ENCODE measurements at places on chromosomes 4 and X.

GRCh38 chrX:48002319-48002718 is 1.5 kb downstream of the ZNF182 start:
- no peak for DNase-seq

- peak; percentile 27 for DNase-seq
Observed at GRCh38 chr4:86181585-86181984, 178.3 kb downstream of the MAPK10 start.

DNA sequence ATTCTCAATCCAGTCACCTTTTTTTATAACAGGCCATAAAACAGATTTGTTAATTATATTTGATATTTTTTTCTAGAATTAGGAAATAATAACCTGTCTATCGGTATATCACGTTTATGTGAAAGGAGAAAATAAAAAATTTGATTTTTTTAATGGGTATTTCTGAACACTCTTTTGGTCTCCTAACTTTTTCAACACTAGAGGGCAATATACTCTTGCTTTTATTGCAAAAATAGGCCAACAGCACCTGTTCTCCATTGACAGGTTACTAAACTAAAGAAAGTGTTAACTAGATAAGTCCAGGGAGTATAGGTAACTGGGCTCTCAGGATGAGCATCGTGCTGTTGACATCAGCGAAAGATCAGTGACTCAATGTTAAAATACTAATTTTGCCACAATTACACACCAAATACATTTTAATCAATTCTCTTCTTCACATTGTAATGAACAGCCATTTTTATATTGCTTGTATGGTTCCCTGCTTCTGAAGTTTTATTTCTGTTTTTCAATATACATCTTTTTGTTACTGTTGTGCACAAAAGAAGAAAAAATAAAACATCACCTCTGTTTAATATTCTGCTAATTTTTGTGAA is 22.8 kb downstream of the NDST4 start:
- peak; percentile 32 for DNase-seq

DNA sequence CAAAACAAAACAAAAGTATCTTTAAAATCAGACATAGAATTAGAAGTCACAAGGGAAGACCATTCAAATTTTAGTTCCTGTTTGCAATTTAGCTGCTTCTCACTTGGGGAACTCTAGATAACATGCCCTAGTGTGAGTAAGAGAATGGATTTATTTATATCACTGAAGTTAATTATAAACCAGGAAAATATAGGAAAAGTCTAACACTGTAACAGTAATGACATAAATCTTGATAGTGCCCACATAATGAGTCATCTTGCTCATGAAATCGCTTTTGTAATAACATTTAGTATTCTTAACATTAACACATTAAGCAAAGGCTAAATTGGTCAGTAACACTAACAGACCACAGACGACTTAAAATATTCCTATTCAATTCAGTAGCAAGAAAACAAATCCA is 710.7 kb downstream of the STPG2 start:
- no peak for DNase-seq

DNA sequence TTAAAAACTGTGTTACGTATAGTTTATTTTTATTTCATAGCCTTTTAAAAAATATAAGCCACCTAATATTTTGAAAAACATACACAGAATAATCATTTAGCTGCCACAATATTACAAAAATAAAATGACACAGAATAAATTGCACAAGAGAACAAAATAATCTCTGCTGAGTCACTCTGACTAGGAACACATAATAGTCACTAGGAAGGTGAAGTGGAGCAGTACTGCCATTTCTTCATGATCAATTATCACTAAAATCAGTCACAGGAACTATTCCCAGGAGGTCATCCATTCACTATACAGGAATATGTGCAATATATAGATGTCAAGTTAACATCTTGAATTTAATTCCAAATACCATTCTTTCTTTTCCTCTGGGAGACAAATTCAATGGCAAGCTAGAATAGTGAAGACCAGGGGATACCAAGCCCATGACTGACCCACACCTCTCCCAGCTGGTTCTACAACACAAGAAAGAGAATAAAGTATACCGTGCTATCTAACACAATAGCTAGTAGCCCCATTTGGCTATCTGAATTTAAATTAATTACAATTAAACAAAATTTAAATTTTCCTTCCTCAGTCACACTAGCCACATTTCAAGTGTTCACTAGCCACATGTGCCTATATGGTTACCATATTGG is 5.9 kb downstream of the SMIM43 start:
- DNase-seq = no peak

- no peak for DNase-seq
Observed at GRCh38 chrX:103513476-103514108, 5.7 kb downstream of the RAB40A start.

GRCh38 chr4:171876636-171877035 is 63.4 kb downstream of the GALNTL6 start:
- no peak for DNase-seq

DNA sequence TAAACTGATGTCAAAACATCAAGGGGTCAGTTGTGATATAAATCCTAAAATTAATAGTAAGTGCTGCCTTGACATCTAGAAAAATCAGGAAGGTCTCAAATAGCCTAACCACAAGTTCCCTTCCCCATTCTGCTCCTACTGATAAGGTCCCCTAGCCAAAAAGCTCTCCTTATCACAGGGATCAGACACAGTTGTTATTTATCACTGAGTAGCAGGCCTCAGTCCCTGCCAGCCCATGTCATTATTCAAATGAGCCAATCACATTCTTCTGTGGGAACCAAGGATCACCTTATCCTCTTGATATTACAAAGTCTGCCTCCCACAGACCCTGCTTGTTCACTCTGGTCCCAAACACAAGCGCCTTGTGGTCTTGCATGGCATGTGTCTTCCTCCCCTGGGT is 23.3 kb upstream of the TMEM255A start:
- no peak for DNase-seq

- peak; percentile 5 for DNase-seq
Observed at GRCh38 chrX:130669233-130669632, 233.8 kb downstream of the ENOX2 start.

DNA sequence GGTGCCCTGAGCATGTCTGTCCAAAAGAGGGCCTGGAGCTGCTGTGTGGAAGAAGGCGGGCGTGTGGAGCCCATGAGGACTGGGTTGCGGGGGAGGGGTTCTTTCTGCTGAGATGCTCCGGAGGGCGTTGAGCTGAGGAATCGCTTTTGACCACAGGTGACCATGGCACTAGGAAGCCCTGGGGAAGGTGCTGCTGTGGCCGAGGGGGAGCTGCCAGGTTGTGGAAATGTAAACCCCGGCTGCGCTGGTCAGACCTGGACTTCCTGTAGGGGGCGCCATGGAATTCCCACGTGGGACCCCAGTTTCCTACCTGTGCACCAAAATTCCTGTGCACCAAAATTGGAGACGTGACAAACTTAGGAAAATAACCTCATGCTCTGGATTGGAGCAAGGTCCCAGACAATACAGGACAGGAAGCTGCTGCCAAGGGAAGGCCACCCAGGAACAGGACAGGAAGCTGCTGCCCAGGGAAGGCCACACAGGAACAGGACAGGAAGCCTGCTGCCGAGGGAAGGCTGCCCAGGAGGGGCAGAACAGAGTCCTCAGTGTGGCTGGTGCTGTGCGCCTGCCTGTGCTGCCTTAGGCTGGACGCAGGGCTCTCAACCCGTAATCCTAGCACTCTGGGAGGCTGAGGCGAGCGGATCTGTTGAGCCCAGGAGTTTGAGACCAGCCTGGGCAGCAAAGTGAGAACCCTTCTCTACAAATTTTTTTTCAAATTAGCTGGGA is 28.4 kb upstream of the UVSSA start:
- no peak for DNase-seq

DNA sequence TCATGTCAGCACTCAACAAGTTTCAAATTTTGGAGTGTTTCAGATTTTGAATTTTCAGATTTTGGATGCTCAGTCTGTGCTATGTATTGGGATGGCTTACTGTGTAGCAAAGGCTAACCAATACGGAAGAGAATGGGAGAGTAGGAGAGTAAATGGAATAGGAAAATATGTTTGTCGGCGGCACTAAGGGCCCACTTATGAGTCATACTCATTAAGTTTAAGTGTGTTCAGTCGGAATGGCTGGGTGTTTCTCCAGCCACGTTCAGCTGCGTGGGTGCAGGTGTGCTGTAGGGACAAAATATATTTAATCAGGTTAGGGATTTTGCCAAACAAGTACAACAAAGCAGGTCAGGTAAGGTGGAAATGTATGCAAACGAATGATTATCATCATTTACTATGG is 13.6 kb downstream of the FTHL17 start:
- no peak for DNase-seq

DNA sequence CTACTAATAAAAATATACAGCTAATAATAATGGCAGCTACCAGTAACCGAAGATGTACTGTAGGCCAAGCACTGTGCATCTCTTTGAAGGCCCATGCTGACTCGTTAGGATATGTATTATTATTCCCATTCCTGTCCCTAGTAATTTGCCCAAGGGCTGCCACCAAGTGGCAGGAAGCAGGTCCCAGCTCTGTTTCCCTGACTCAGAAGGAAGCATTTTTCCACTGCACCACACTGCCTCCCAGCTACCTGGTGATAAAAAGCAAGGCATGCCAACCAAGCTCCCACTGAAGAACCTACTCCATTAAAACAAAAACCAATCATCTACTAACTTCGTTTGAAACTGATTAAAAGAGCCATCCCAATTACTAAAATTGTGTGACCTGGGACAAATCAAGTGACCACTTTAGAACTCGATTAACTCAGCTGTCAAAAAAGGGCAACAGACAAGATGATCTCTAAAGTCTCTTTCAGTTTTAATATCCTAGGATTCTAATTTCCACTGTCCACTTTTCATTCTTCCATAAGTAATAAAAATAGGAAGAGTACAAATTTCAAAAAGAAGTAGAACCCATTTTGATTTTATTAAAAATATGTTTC is 24.3 kb upstream of the PGM2 start:
- peak; percentile 92 for DNase-seq

- DNase-seq = no peak
Observed at GRCh38 chr4:177879851-177880250, 437.6 kb upstream of the AGA start.

GRCh38 chrX:55524487-55524886 is 34.8 kb upstream of the USP51 start:
- no peak for DNase-seq

- no peak for DNase-seq
Observed at GRCh38 chr4:174464949-174465348, 57.3 kb downstream of the HPGD start.

- DNase-seq = peak; percentile 9
Observed at GRCh38 chr4:2335729-2336101, 73.8 kb upstream of the MXD4 start.

DNA sequence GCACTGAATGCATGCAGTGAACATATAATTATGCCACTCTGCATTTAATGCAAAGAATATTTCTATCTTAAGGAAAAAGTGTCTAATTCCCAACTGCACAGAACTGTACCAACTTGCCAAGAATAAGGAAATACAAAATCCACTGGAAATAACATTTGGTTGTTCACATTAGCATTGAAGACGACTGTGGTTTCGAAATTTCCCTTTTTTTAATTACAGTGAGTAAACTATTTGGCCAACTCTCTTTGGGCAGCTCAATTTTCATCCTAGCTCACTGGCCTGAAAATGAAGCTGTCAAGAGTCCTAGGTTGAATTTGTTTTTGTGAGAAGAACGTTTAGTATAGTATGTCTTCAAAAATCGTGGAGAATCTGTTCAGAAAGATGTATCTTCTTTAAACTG is 81.6 kb upstream of the MID1 start:
- no peak for DNase-seq

DNA sequence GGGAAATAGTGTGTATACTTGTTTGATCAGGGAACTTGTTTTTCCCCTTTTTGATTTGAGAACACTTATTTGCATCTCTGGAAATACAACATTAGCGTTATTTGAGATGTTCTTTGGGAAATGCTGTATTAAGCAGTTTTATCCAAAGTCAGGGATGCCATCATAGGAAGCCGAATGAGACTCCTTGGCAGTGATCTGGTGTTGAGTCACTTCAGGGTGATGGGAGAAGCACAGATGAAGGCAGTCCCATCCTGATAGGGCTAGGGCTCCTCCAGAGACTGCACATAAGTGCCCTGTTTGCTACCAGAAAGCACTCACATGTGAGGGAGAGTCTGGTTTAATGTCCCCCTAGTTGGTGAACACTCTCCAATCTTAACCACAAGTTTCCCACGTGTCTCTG is 62.3 kb downstream of the IL1RAPL1 start:
- DNase-seq = no peak

- no peak for DNase-seq
Observed at GRCh38 chrX:55335296-55335695, 70.6 kb upstream of the PAGE3 start.

DNA sequence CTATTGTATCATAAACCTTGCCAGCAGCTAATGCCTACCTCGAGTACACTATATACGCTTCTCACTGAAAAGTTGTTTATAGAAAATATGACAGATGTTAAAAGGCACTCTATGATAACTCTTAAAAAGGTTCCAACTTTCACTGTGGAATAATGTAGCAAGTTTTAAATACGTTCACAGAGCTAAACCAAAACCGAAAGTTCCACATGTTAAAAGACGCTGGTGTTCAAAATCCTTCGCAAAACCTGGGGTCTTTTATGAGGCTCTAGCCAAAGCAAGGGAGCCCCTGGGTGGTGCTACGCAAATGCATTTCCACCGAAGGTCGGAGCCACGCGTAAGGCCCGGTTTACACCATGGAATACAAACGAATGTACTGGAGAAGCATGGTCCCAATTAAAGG is 103.7 kb upstream of the TENM3 start:
- no peak for DNase-seq

DNA sequence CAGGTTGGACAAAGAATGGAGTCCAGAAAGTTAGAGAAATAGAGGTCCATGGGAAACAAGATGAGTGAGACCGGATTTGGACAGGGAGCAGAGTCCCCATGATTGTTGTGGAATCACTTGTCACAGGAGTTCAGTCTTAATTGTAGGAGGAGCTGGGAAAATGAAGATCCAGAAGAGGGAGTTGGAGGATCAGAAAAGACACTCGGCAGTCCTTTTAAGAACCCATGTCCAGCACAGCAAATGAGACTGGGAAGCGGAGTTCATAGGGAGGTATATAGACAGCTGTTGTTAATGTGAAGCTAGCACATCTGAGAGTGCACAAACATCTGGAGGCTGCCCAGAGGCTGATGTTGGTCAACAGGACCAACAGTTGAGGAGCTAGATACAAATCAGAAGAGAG is 111.4 kb upstream of the RXFP1 start:
- no peak for DNase-seq

GRCh38 chr4:19327364-19327763 is 924.3 kb upstream of the SLIT2 start:
- DNase-seq = no peak
